ENCODE measurements at places on chromosomes 16 and 17.

DNA sequence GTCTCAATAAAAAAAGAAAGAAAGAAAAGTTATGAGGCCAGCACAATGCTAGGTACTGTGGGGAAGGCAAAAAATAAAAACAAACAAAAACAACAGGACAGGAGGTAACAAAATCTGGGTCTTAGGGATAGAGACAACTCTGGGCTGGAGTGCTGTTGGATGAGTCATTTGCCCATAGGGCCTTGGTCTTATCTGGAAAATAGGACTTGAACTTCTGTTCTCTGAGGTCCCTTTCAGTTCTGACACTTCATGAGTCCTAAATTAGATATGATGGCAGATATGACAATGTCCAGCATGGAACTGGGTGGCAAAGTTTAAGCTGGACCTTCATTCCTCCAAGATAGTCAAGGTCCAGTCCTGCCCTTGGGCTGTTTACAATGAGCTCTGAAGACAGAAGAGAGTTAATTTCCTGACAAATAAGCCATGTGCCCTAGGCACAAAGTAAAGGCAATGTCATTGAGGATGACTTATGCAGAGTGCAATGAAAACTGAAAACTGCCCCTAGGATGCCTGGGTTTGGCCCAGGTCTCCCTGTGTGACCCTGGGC lies 8.9 kb upstream of the HDAC5 start:
- DNase-seq: no peak

DNA sequence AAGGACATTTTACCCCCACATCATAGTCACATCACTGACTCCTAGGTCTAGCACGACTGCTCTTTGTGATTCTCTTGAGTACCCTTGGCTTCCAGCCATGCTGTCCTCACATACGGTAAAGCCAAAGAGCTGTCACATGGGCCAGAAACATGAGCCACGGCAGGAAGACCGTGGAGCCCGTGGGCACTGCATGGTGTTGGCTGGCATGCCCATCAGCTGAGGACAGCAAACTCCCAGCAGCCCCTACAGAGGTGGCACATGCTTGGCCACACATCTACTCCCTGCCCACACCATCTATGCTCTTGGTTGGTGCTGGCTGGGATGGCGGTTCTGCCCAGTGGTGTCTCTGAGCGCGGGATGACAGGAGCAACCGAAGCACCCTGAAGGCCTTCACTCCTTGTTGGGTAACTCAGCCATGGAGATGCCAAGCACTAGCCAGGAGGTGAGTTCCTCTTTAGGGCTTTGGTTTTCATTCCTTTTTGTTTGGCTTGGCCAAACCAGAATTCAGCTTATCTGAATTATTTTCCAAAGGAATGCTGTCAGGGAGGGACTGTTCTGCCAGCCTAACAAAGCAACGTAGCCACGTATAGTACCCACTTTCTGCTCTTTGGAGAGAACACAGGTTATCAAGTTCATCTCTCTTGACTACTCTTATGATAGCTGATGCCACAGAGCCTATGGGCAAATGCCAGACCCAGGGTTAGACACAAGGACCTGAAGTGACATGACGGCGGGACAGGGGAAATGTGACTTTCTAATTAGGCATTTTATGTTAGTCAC lies 10.0 kb downstream of the TNFAIP1 start:
- DNase-seq: no peak

DNA sequence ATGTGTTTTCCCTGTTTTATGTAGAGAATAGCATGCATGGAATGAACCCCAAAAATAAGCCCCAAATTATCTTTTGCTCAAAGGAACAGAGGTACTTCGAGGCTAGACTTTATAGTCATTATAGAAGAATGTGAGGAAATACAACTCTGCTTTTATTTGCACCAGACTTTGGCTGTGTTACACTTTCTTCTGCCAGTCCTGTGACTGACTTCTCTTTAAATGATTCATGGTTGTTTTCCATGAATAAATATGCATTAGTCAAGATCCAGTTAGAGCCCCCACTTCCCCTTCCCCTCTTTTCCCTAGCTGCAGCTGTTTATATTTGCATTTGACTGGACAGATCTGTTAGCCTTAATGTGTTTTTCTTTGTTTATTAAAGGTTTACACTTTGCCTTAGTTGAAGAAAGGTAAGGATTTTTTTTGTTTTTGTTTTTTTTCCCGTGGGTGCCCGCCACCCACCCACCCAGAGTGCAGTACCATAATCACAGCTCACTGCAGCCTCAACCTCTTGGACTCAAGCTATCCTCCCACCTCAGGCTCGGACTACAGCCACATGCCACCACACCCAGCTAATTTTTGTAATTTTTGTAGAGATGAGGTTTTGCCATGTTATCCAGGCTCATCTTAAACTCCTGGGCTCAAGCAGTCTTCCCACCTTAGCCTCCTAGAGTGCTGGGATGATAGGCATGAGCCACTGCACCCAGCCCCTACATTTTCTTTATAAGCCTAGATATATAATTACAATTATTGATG lies 152.6 kb downstream of the CYB561 start:
- DNase-seq: no peak

- no peak for DNase-seq
These were observed 565 bp downstream of the DDX52 start for GRCh38 chr17:37642681-37643080.

GRCh38 chr16:52546291-52547003 lies 496 bp downstream of the TOX3 start:
- DNase-seq: no peak

DNA sequence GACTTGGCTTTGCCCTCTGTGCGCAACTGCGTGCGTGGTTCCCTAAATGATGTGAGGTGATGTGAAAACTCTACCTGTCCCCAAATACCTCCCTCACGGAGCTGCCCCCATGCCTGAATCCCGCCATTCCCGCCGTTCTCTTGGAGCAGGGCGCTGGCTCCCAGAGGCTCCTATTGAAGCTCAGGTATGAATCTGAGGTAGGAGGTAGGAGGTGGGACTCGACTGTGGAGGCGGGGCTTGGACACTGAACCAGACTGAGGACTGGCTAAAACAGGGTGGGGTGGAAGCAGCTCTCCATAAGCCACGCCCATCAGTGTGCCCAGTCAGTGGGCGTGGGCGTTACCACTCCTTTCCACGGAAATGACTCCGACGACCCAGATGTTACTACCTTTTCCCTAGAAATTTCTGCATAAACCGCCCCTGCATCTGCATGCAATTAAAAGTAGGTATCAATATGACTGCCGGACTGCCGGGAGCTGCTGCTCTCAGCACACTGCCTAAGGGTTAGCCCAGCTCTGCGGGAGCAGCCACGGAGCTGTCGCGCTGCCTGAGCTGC lies 41.0 kb downstream of the FOXL1 start:
- DNase-seq: no peak

- peak; percentile 56 for DNase-seq
These were observed 33.0 kb downstream of the MPRIP start for GRCh38 chr17:17075125-17075781.

GRCh38 chr16:84514874-84515835 lies 10.7 kb upstream of the MEAK7 start:
- peak; percentile 59 for DNase-seq

DNA sequence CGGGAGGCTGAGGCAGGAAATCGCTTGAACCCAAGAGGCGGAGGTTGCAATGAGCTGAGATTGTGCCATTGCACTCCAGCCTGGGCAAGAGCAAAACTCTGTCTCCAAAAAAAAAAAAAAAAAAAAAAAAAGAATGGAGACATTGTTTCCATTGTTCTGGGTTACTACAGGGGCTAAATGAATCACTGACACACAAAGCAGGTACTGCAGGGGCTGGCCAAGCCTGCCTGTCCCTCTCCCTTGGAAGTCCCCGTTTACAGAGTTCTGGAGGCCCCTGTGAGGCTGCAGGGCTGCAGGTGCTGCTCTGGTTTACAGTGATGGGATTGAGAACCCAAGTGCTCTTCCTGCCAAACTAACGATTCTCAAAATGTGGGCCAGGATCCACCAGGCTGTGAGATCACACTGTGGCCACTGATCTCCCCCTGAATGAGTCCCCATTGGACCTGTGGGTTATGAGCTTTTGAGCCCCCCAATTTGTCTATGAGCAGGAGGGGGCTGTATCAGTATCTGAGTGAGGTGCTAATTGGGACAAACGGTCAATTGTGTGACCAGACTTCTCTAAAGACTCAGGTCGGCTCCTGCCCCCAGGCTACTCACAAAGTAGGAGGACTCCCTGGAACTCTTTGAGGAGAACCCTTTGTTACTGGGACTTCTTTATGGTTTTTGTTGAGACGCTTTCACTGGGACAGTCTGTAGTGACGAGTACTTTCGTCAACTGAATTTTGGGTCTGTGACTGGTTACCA lies 39.0 kb downstream of the DNAH17 start:
- DNase-seq: no peak

DNA sequence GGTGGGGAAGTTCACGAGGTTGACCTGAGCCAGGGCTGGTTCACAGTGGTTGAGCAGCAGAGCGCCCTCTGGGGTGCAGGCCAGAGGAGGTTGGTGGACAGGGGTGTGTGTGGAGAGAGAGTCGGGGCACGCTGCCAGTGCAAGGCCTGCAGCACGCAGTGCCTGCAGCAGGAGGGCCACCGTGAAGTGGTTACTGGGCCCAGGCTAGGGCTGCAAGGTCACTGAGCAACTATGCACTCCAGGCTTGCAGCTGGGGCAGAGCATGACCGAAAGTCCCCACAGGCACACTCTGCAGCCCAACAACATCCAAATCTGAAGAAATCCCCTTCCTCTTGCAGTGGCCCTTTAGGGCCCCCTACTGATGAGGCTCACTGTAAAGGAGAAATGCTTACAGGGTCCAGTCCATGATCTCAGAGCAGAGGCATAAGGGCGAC lies 89.1 kb upstream of the NOL11 start:
- no peak for DNase-seq

- peak; percentile 46 for DNase-seq
These were observed 1.1 kb upstream of the USP32 start for GRCh38 chr17:60392845-60393702.

DNA sequence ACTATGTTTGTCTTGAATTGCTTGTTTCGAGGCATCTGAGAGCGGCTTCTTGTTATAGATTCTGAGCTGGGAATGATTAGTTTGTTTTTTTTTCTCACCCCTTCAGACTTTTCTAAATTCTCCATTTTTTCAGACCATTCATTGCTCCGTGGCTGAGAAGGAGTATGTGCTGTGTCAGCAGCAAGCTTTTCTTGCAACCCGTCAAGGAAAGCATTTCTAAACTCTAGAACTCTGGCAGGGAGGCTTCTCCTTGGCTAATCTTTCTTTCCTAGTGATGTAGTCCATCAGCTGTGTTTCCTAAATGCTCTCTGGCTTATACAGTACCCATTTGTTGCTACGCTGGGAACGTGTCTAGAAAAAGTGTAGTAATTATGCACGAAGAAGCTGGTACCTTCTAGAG lies 133.5 kb downstream of the FTO start:
- DNase-seq: no peak

DNA sequence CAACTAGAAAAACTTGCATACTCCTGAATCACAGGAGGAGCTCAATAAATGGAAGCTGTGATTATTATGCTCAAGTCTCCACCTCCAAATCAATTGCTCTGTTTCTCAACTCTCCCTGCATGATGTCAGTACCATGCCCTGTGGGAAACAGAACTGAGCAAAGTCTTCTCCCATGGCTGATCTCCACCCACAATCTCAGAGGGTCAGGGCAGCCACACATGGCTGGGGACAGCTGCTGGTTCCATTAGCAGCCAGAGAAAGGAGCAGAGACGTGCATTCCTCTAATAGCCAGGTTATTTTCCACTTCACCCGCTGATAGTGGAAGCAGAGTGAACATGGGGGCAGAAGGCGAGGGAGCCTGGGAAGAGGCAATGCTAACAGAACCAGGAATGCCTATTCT lies 85.5 kb upstream of the TMEM132E start:
- no peak for DNase-seq

DNA sequence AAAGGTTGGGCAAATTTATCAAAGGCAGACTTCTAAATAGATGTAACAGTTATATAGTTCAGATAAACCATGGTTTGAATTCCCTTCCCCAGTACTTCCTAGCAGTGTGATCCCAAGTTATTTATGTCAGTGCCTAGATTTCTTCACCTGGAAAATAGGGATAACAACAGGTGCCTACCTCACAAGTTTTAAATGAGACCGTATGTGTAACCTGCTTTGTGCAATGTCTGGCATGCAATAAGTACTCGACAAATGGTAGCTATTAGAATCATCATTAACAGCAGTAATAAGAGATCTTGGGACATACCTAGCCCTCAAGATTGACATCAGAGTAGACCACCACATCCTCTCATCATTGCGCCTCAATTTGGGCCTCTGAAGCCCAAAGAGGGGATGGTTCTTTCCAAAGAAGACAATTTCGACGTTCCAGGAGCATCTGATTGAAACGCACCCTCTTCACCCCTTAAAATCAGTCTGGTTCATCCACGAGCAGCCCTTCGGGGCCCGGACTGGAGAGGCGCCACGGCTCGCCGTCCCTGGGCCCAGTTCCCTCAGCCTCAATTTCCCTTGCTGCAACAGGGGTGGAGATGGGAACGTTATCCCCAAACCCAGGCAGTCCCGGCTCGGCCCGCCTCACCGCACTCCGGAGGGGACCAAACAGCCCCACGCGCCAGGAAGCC lies 541 bp downstream of the ACACA start:
- no peak for DNase-seq

- no peak for DNase-seq
These were observed 18.1 kb downstream of the ITPRIPL2 start for GRCh38 chr16:19131825-19132218.

DNA sequence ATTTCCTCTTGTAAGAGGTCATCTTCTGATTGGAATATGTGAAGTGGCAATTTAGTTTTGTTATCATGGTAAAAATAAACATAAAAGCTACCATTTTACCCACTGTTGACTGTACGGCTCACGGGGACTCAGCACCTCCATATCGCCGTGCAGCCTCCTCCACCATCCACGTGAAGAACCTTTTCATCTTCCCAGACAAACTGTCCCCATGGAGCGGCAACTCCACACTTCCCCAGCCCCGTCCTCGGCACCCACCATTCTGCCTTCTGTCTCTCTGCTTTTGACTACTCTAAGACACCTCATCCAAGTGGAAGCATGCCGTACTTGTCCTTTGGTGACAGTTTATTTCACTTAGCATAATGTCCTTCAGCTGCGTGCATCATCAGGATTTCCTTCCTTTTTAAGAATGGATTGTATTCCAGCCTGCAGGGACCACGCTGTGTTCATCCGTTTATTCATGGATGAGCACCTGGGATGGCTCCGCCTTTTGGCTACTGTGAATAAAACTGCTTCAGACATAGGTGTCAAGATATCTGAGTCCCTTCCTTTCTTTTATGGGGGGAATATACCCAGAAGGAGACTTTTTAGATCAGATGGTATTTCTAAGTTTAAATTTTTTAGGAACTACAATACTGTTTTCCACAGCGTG lies 14.3 kb downstream of the FBXO31 start:
- no peak for DNase-seq

GRCh38 chr16:82011199-82011641 lies at the start of gene SDR42E1:
Gene SDR42E1, minus strand, starts transcription at chr16:82011470. Its CDS starts 10,612 bp downstream, at chr16:82000858.
- peak; percentile 69 for DNase-seq
